NCI-H526 treated with DMSO at 0.1 percent for 48 hours (cell line): ENCODE measurements at places on chromosomes 16 and 17.
A peak's percentile ranks its signal among the peaks of the same experiment; 100 is the strongest.

DNA sequence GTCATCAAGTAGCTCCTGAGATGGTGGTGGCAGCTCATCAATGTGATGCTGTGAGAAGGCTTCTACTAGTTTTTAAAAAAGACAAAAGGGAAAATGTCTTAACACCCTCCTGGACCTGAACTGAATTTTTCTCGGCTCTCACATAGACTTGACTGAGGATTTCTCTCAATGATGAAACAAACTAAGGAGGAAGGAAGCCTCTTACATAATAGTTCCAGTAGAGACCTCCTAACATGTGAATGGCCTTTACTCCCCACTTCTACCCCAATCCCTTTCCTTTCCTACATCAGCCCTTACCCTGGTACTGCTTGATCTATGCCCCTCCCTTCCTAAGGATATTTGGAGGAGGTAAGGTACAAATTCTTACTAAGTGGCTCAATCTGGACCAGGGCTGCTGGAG lies 54.8 kb upstream of the MTMR4 start:
- DNase-seq = no peak

DNA sequence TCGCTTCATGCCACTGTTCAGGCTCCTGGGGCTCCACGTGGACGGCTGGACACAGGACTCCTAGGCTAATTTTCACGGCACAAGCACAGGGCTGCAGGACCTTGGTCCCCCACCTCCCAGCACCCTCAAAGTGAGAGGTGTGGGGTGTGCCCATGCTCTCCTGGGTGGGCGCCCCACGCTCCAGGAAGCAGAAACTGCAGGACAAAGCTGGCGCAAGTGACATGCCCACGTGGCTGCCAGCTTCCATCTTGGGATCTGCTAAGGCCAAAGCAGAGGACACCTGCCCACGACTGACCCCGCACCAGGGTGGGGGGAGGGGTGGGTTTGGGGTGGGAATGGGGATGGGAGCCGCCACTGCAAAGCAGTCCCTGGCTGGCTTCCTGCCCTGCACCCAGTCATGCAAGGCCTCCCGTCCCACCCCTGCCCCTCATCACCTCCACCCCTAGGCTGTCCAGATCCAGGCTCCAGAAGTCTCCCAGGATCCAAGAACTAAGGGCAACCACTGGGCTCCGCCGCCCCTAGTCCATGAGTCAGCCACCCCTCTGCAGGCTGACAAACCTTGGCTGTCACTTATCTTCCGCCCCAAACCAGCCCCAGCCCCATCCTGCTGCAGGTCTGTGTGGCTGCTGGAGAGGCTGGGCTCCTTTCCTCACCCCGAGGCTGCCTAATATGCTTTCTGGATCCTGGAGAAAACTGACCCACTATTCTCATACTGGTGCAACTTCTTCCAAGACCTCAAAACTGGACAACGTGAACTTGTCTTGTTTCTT lies 11.1 kb downstream of the USP6 start:
- DNase-seq = no peak

GRCh38 chr17:58039975-58040374 lies 32.9 kb upstream of the SRSF1 start:
- DNase-seq = no peak

DNA sequence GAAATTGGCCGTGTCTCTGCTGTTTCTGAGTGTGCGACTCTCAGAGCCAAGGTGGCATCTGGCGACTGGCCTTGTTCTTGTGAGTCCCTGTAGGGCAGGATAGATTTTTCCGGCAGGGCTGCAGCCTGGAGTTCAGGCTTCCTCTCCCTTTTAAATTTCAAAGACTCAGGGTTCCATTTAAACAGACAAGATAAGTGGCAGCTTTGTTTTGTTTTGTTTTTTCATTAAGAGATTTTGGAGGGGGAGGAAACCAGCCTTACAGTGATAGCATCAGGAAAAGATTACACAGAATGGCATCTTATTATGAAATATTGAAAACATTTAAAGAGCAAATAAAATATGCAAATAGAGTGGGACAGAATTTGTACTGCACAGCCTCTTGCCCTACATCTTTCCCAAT lies 151.3 kb downstream of the RPTOR start:
- DNase-seq = no peak

- DNase-seq = peak; percentile 3
These were observed 577 bp downstream of the TTC19 start for GRCh38 chr17:15999974-16000827.

DNA sequence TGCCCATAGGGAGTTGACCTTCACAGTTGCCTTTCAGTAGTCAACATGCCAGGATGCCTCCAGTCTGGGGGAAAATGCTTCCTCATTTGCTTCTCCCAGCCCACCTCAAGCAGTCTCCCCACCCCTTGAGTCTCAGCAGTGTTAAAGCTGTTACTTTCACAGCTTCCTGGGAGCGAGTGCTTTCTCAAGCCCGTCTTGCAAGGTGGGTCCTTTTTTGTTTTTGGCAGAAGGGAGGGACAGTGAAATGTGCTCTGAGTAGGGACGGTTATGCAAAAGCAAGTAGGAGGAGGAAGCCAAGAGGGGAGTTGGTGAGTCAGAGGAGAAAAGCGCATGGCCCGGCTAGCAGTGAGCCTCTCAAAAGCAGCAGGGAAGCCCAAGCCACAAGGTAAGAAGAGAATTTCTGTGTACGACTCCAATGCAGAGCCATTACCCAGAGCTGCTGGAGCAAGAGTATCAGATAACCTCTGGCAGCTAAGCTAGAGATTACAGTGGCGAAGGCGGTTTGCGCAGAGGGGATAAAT lies at the start of gene CHST4:
Gene CHST4, plus strand, starts transcription at position 316 of the 521 bp plus-strand sequence. CDS start 10,252 bp downstream, outside the sequence.
- DNase-seq = peak; percentile 45

GRCh38 chr16:1331712-1332617 lies 1.5 kb upstream of the BAIAP3 start:
- no peak for DNase-seq

GRCh38 chr17:61413661-61414126 lies 14.1 kb downstream of the TBX2 start:
- DNase-seq = no peak

GRCh38 chr17:21376759-21377690 lies 868 bp downstream of the KCNJ12 start:
- peak; percentile 7 for DNase-seq

- DNase-seq = no peak
These were observed 43.4 kb downstream of the CYB5D2 start for GRCh38 chr17:4186357-4186881.

- DNase-seq = no peak
These were observed 386.6 kb downstream of the XYLT1 start for GRCh38 chr16:17084130-17084529.

DNA sequence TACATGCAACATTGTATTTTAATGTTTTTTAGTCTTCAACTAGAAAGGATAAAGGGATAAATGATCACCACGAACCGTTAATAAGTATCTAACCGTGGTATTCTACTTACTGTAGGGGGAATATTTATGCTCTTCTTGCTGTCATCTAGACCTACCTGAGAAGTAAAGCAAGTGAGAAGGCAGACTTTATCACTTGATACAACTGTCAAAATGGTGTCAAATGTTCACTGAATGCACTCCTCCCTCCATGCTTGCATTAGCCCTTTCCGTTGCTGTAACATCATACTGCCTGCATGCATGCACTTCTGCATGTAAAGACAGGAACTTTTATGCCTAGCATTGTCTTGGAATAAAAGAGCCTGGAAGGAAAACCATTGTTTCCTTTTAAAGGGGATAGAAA lies 298.6 kb upstream of the PMFBP1 start:
- no peak for DNase-seq

GRCh38 chr16:5505091-5505887 lies 407.7 kb upstream of the EEF2KMT start:
- DNase-seq = no peak

DNA sequence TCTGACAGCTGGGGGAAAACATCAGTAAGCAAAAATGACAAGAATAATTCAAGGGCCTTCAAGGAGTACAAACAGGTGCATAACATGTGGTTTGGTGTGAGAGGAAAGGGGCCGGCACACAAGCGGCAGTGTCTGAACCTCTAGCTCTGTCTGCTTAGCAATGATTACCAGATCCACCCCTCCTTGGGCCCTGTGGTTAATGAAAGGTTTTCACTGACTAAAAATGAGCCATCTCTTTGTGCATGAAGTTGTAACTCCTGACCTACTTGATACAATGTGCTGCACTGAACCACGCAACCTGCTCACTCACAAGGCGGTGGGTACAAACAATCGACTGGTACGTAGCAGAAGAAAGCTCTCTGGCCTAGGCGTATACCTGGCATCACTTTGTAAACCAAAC lies 15.1 kb downstream of the FAM117A start:
- no peak for DNase-seq

- no peak for DNase-seq
These were observed 4.7 kb upstream of the CUEDC1 start for GRCh38 chr17:57959929-57960328.

DNA sequence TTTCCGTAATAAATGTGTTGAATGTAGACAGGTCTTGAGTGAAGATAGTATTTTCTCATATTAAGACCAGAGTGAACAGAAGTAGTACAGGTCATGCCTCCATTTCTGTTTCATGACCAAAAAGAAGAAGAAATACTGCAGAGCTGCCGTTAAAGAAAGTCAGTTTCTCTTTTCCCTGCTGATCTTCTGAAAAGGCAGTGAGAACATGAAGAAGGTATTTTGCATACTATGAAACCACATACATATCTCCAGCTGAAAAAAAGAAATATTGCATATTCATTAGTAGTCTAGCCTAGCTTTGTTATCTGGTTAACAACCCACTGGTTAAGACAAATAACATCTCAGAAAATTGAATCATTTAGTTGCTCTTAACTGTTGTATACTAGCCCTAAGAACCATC lies 138.4 kb downstream of the PHKB start:
- peak; percentile 76 for DNase-seq

- no peak for DNase-seq
These were observed 139.6 kb upstream of the FAM20A start for GRCh38 chr17:68740555-68741447.

- DNase-seq = no peak
These were observed 9.3 kb upstream of the WBP2 start for GRCh38 chr17:75864448-75864871.

DNA sequence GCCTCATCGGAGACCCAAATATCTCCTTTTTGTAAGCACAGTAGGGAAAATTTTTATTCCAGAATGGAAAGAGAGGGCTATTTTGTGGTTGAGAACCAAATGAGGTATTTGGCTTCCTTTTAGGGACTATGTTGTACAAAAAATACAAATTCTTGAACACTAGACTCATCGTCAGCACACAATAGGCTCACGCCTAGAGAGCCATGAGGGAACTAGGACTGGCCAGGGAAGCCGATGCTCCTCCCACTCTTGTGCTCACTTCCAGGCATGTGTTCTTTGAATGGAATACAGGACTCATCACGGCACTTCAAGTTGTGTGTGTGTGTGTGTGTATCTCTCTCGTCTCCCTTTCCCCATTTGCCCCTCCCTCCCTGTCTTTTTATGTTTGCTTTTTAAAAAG lies 17.8 kb upstream of the BLMH start:
- DNase-seq = no peak

DNA sequence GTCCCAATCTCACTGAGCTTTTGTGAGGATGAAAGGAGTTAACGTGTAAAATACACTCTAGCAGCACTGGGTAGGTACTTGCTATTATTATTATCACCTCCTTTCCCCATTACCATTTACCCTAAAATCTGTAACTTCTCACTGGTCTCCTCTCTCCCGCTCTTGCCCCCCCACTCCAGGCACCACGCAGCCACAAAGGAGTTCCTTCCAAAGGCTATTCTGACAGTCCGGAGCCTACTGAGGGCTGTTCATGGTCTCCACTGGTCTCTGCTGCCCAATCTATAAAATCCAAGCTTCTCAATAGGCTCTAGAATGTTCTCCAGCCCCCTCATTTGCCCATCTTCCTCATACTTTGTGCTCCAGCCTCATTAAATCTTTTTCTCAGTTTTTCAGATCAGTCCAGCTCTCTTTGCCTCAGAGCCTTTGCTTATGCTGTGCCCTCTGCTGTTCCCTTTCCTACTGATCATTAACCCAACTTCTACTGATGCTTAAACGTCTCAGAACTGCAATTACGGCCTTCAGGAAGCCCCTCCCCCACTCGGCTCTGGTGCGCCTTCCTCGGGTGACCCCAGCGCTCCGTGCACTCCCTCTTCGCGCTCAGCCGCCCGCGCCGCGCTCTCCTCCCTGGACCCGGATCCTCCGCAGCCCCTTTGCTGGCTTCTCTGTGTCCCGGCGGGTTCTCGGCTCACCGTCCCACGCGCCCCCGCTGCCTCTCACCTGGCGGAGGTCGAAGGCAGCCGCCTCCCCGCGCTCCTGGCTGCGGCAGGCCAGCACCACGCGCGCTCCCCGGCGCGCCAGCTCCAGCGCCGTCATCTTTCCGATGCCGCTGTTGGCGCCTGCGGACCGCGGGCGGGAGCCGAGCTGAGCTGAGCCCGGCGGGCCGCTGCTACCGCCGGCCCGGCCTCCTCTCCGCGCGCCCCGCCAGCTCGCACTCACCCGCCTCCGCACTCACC lies 737 bp downstream of the DHRS13 start:
- DNase-seq = peak; percentile 87

DNA sequence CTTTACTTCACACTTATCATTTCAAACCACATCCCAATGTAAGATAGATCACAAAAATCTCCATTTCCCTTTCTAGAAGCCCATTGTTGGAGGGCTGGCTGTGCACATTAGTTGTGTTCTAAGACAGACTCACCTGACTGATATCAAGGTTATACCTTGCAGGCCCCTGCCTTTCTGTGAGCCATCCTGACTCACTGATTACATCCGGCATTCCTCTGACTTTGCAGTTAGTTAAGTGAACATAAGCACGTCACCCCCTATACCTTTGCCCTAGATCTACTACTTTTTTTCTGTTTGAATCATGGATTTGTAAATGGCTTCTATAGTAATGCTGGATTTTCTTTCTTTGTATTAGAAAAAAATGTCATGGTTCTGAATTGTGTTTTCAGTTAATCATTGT lies 78.3 kb downstream of the TANGO6 start:
- no peak for DNase-seq

DNA sequence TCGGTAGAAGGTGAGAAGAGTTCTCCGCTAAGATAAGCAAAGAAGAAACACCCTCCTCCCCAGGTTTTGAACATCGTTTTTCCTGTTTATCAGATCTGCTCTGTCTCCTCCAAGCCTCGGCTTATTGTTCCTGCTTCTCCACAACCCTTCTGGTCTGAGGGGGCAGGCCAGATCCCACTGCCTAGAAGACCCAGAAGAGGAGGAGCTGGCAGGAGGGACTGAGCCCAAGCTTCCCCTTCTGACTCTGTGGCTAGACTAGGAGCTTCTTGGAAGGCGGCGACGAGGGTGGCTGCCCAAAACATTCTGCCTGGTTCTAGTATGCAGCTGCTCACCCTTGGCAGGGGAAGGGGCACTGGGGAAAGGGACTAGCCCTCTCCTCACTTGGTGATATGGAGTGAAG lies 5.2 kb upstream of the HOXB5 start:
- no peak for DNase-seq

- DNase-seq = no peak
These were observed 38.3 kb downstream of the CYB561 start for GRCh38 chr17:63407741-63408330.

GRCh38 chr16:12845282-12845681 lies 41.6 kb upstream of the CPPED1 start:
- DNase-seq = no peak

GRCh38 chr17:19748807-19749193 lies 702 bp upstream of the ALDH3A1 start:
- no peak for DNase-seq
